ENCODE measurements at places on chromosomes 7 and 10.

DNA sequence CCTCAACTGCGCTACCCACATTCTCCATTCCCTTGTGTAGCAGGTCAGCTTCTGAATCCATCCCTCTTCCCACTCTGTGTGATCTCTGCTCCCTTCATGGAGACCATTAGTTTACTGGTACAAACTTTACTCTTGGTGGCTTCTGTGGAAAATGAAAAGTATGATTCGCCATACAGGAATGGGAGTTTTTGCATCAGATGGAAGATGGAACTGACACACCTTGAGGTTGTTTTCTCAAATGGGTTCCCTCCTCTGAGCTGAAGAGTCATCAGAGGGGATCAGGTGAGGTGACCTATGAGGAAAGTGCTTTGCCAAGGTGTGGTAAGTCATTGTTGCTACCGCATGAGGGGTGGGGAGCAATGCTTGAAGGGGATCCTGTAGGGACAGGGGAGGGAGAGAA is 266.8 kb downstream of the INHBA start:
- DNase-seq = no peak

DNA sequence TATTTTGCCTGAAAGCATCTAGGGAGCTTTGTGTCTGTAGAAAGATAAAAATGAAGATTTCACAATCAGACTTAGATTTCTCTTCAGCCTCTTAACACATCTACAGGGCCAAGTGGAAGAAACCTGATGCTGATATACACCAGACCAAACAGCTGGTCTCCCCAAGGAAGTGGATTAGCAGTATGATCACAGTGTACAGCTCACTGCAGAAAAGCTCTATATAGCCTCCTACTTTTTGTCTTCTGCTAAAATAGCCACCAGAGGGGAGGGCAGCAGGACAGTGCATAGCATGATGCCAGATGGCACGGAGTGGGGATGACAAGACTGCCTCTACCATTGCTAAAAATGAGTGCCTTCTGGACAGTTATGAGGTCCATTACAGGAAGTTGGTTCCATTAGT is 16.0 kb downstream of the FAM13C start:
- no peak for DNase-seq

DNA sequence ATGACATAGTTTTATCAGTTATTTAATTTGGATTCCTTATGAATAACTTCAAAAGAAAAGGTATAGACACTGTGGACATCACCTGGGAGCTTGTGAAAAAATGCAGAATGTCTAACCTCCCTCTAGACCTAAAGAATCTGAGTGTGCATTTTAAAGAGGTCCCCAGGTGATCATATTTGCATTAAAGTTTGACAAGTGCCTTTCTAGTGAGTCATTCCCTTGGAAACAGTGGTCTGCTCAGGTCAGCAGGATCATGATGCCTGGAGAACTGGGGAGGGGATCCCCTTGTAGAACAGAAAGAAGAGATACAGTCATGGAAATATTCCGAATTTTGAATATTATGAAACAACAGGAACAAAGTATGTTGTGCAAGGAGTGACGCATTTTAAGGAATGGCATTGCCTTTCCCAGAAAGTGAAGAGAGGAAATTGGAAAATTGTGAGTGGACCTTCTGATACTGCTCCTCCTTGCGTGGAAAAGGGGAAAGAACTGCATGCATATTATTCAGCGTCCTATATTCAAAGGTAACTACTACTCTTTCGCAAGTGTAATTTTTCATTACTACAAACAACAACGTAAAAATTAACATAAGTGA is 4.6 kb downstream of the STEAP2 start:
- DNase-seq = no peak

DNA sequence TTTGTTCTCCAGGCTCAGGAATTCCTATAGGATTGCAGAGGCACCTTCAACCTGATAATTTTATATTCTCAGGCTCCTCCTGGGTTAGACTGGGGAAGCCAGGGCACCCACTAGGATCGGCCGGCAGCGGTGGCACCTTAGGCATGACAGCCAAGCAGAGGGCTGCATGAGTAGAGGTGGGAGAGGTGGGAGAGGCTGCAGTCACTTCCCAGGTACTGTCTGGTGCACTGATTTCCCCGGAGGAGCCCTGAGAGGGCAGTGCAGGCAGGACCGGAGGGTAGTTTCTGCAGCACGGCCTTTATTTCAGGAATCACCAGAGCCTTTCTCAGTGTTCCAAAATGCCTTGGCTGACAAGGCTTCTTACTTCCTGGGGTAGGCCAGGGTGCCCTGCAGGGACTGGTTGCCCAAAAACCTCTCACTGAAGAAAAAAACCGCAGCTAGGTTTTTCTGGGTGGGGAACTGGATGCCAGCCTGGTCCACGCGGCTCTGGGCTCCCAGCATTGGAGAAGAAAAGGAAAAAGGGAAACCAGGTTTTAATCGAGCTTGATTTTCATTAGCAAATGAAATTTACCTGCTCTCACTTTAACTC is 3.6 kb upstream of the HOXA13 start:
- DNase-seq = no peak

DNA sequence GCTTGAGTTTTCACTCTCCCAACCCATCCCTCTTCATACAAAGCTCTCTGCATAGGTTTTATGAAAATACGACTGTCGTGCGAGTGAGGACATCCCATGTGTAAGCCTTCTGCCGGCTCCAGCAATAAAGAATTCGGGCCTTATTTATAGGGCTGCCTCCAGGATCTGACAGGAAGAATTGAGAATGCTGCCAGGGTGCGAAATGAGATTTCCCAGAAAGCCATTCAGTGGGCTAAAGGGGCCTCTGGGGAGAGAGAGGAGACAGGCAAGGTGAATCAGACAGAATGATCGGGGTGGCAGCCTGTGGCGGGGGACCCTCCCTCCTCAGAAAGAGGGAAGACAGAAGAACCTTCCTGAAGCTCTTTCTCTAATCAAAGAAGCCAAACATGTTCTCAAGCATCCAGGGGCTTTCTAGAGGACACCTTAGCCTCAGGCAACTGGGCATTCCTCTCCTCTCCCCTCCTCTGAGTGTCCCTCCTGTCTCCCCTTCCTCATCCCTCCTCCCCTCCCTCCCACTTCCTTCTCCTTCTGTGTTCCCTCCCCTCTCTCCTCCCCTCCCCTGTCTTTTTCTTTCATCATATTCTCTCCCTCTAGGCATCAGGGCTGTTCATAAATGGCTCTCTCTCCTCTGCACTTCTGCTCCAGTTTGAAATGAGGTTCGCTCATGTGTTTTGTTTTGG is 410.9 kb downstream of the TYW1 start:
- DNase-seq = no peak

- no peak for DNase-seq
Measured at GRCh38 chr7:66321283-66321682, 116.1 kb downstream of the TPST1 start.
